ENCODE measurements at places on chromosomes 5 and 9. TPM values are rescaled to one million over a fixed set of nuclear protein-coding genes. Genes with fewer than 3 reads are reported as not detected.

DNA sequence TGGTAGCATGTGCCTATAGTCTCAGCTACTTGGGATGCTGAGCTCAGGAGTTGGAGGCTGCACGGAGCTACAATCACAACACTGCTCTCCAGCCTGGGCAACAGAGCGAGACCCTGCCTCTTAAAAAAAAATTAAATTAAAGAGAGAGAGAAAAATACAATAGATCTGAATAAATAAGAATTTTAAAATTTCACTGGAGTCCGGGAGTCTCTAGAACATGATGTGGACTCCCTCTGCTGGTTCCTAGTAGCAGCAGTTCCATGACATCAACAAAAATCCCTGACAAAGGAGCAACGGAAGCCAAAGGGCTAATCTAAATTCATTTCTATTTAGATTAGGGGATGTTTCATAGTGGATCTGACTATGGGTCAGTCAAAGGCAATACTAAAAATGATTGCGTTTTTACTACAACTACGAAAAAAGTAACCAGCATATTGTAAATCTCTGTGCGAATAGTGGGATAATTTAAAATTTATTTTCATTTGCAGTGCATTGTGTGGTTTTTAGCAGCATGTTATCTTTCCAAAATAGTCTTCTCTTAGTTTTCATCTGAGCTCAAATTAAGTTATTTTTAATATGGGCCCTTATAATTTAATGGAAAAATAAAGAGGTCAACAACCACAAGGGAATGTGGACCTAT is 6.7 kb downstream of the INIP start:
- H3K4me3 ChIP-seq, result no peak overlapping the region
- DNase-seq, result peak; percentile 60
- H3K4me1 ChIP-seq, result no peaks in the 10 kb centered on the region
- no peaks in the 10 kb centered on the region for H3K36me3 ChIP-seq
- H3K27me3 ChIP-seq, result no peaks in the 10 kb centered on the region

DNA sequence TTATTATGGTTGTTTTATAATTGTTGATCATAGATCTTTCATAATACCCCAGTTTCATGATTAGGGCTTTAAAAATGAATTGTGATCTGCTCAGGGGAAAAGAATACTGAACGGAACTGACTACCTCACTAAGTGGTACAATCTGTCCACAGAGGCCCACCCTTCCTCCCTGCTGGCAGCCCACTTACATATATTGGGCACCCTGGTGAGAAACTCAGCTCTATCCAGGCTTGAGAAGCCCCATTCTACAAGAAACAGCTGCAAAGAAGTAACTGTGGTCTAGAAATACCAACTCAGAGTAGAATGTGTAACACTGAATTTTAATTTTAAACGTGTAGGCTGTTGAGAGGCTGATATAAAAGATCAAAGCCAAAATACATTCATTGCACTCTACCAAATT is 46.9 kb downstream of the TSSK1B start:
- no peak overlapping the region for H3K4me3 ChIP-seq
- no peak overlapping the region for H3K27ac ChIP-seq
- no peak for DNase-seq
- no peaks in the 10 kb centered on the region for H3K27me3 ChIP-seq

DNA sequence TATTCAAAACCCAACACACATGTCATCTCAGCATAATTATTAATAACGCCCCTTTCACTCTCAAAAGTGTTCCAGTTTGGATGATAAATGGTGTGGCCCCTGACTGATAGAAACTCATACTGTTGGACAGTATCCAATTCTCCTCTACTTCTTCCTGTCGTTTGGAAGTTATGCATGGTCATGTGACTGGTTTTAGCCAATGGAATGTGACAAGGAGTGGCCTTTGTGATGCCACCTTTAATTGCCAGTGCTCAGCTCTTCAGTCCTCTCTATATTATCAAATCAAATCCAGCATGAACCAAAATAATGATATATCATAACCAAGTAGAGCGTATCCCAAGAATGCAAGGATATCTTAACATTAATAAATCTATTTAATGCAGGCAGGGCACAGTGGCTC is 117.8 kb upstream of the SPIN1 start:
- H3K4me3 ChIP-seq, result no peak overlapping the region
- DNase-seq, result no peak
- H3K27ac ChIP-seq, result no peak overlapping the region
- peaks cover 13% of the 10 kb centered on the region for H3K4me1 ChIP-seq
- H3K36me3 ChIP-seq, result no peaks in the 10 kb centered on the region

- no peak overlapping the region for H3K4me3 ChIP-seq
- H3K4me1 ChIP-seq, result no peaks in the 10 kb centered on the region
- no peaks in the 10 kb centered on the region for H3K27me3 ChIP-seq
- DNase-seq, result no peak
These were observed 20.6 kb downstream of the FAM78A start for GRCh38 chr9:131255676-131256197.

GRCh38 chr5:65126542-65127069 is 355.1 kb downstream of the ADAMTS6 start:
- H3K27me3 ChIP-seq, result no peaks in the 10 kb centered on the region
- no peak for DNase-seq
- no peak overlapping the region for H3K4me3 ChIP-seq
- H3K36me3 ChIP-seq, result no peaks in the 10 kb centered on the region

DNA sequence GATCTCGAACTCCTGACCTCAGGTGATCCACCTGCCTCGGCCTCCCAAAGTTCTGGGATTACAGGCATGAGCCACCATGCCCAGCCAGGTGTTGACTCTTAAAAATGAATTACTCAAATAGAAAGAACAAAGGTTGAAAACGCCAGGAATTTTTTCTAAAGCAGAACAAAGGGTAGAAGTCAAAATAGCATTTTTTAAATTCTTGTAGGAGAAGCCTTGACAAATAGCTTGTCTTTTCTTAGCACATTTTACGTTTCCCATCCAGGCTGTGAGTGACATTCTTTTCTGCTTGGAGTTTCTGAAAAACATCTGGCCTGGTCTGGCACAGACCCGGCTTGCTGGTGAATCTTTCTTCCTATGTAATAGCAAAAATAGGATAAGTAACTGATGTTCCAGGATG is 169.4 kb upstream of the ZNF462 start:
- no peaks in the 10 kb centered on the region for H3K36me3 ChIP-seq
- H3K27ac ChIP-seq, result peak overlapping the region; percentile 70
- no peaks in the 10 kb centered on the region for H3K27me3 ChIP-seq
- no peak overlapping the region for H3K4me3 ChIP-seq
- H3K4me1 ChIP-seq, result peaks cover 10% of the 10 kb centered on the region

- peaks cover 31% of the 10 kb centered on the region for H3K4me1 ChIP-seq
- no peaks in the 10 kb centered on the region for H3K36me3 ChIP-seq
- peak; percentile 39 for DNase-seq
These were observed 40.2 kb downstream of the RASA1 start for GRCh38 chr5:87307796-87308423.

DNA sequence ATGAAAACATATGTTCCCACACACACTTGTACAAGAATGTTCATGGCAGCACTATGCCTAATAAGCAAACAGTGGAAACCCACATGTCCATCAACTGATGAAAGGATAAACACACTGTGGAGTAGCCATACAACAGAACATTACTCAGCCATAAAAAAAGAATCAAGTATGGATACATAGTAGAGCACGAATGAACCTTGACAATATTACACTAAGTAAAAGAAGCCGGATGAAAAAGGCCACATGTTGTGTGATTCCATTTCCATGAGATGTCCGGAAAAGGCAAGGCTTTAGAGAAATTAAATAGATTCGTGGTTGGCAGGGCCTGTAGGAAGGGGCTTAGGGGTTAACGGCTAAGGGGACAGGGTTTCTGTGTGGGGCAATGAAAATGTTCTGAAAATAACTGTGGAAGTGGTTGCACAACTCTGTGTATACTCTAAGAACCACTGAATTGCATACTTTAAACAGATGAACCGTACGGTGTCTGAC is 51.4 kb downstream of the COL23A1 start:
- no peak overlapping the region for H3K4me3 ChIP-seq
- H3K27me3 ChIP-seq, result no peaks in the 10 kb centered on the region
- H3K27ac ChIP-seq, result no peak overlapping the region
- DNase-seq, result no peak
- no peaks in the 10 kb centered on the region for H3K4me1 ChIP-seq

- no peaks in the 10 kb centered on the region for H3K36me3 ChIP-seq
- H3K4me3 ChIP-seq, result no peak overlapping the region
- no peak overlapping the region for H3K27ac ChIP-seq
- DNase-seq, result no peak
- H3K4me1 ChIP-seq, result peaks cover 23% of the 10 kb centered on the region
- no peaks in the 10 kb centered on the region for H3K27me3 ChIP-seq
These were observed 1366.8 kb downstream of the EFNA5 start for GRCh38 chr5:106303911-106304310.

DNA sequence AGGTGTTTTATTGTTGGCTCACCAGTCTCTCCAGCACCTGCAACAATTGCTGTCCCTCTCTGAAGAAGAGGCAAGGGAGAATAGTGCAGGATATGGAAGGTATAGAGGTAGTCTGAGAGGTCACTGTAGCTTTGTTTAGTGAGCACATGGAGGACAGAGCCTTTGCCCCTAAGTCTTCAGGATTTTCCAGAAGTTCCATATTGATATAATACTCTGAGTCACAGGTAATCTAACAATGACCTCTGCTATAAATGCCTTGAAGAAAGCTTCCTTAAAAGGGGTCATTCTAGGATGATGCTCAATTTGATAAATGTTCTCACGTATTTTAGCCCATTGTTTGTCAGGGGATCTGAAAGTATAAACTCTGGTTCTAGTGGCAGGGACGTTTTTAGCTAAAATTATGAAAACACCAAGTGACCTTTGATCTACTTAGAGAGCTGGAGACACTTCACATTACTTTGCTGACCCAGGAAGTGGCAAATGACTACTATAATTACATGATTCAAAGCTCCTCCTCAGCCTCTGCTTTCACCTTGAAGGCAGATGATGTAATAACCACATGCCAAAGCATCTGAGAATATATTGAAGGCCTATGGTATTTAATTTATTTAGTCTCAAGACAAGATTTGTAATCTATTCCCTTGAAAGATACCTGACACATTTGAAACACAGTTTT is 366.9 kb upstream of the NUDT12 start:
- DNase-seq, result no peak
- no peak overlapping the region for H3K27ac ChIP-seq
- no peak overlapping the region for H3K4me3 ChIP-seq
- no peaks in the 10 kb centered on the region for H3K27me3 ChIP-seq
- no peaks in the 10 kb centered on the region for H3K4me1 ChIP-seq
- H3K36me3 ChIP-seq, result no peaks in the 10 kb centered on the region

- H3K4me3 ChIP-seq, result peak overlapping the region; percentile 91
- H3K4me1 ChIP-seq, result peaks cover 8% of the 10 kb centered on the region
- no peaks in the 10 kb centered on the region for H3K36me3 ChIP-seq
- H3K27ac ChIP-seq, result no peak overlapping the region
These were observed 456.6 kb downstream of the RAB3C start for GRCh38 chr5:59039296-59040023.

GRCh38 chr5:3913279-3913678 is 317.6 kb downstream of the IRX1 start:
- H3K27ac ChIP-seq, result no peak overlapping the region
- no peaks in the 10 kb centered on the region for H3K36me3 ChIP-seq
- H3K27me3 ChIP-seq, result no peaks in the 10 kb centered on the region
- DNase-seq, result no peak
- H3K4me1 ChIP-seq, result no peaks in the 10 kb centered on the region

GRCh38 chr5:107235167-107235566 is 435.6 kb downstream of the EFNA5 start:
- no peaks in the 10 kb centered on the region for H3K27me3 ChIP-seq
- no peaks in the 10 kb centered on the region for H3K4me1 ChIP-seq
- no peak overlapping the region for H3K4me3 ChIP-seq
- H3K36me3 ChIP-seq, result no peaks in the 10 kb centered on the region
- no peak overlapping the region for H3K27ac ChIP-seq
- no peak for DNase-seq

DNA sequence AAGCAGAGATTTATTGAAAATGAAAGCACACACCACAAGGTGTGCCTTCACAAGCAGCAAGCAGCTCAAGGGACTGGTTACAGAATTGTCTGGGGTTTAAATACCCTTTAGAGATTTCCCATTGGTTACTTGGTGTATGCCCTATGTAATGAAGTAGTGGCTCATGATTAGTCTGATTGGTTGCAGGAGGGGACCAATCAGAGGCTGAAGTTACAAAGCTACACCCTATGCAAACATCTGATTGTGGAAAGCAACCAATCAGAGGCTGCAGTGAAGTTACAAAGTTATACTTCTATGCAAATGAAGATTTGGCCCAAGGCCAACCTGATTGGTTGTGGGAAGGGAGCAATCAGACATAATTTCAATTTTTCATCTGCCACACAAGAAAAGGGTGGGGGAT is 119.9 kb downstream of the C9orf152 start:
- H3K27ac ChIP-seq, result no peak overlapping the region
- no peaks in the 10 kb centered on the region for H3K27me3 ChIP-seq
- DNase-seq, result no peak
- no peaks in the 10 kb centered on the region for H3K36me3 ChIP-seq
- peaks cover 13% of the 10 kb centered on the region for H3K4me1 ChIP-seq

DNA sequence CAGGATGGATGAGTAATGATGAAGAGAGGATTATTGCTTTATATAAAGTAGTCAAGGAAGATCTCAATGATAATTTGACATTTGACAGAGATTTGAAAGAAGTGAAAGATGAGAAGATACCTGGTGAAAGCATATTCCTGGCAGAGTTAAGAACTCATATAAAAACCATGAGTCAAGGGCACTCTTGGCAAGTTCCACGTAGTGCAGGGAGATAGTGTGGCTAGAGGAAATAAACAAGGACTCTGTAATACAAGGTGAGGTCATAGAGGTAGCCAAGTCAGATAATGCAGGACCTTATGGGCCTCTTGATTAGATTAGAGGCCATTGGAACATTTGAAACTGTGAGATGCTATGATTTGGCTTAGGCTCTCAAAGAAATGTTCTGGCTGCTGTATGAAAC is 72.3 kb downstream of the HCN1 start:
- H3K4me3 ChIP-seq, result no peak overlapping the region
- no peaks in the 10 kb centered on the region for H3K4me1 ChIP-seq
- H3K36me3 ChIP-seq, result no peaks in the 10 kb centered on the region

Gene FOXD4L5
- total RNA-seq, result not detected

Gene SPATA31A3
- total RNA-seq, result not detected

Gene PCDHGA12
- 3.5 TPM for total RNA-seq

Gene SMIM15
- total RNA-seq, result 45.7 TPM

Gene UCK1
- total RNA-seq, result 34.6 TPM

Gene CHSY3
- total RNA-seq, result 2.3 TPM
